SJSA1 (cell line): ENCODE measurements at places on chromosomes 12 and 14. TPM values are rescaled to one million over a fixed set of nuclear protein-coding genes. Genes with fewer than 3 reads are reported as not detected.
A peak's percentile ranks its signal among the peaks of the same experiment; 100 is the strongest.

DNA sequence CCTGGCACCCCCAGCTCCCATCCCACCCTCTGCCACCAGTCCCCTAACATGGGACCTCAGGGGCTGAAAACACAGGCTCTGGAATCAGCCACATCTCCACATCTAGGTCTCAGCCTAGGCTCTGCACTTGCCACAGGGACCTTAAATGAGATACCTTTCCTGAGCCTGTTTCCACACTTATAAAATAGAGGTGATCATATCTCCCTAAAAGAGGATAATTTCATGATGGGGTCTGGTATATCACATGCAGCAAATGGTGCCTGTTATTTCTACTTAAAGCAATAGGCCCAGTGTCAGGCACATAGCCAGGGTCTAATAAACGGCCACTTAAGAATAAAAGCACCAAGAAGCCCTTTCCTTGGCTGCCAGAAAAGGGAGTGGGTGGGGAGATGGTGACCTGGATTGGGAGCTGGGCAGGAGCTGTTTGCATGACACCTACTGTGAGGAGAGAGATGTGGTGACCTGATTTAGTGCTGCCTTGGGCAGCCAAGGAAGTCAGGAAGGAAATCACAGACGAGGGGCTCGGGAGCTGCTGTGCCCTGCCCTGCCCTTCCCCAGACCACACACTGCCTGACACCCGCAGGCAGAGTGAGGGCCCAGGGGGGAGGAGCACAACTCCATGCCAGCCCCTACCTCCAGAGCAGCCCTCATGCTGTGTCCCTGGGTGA, 71.2 kb downstream of the IRF2BPL start:
- H3K27ac ChIP-seq = peak overlapping the region; percentile 87
- peaks cover 90% of the 10 kb centered on the region for H3K4me1 ChIP-seq
- peak; percentile 31 for DNase-seq
- no peak overlapping the region for H3K4me3 ChIP-seq
- no peaks in the 10 kb centered on the region for H3K27me3 ChIP-seq

- peak; percentile 33 for DNase-seq
- peaks cover 15% of the 10 kb centered on the region for H3K4me1 ChIP-seq
- H3K4me3 ChIP-seq = no peak overlapping the region
- no peaks in the 10 kb centered on the region for H3K36me3 ChIP-seq
- no peak overlapping the region for H3K27ac ChIP-seq
- no peaks in the 10 kb centered on the region for H3K27me3 ChIP-seq
Observed at GRCh38 chr12:3269594-3269993, 192.4 kb downstream of the TSPAN9 start.

DNA sequence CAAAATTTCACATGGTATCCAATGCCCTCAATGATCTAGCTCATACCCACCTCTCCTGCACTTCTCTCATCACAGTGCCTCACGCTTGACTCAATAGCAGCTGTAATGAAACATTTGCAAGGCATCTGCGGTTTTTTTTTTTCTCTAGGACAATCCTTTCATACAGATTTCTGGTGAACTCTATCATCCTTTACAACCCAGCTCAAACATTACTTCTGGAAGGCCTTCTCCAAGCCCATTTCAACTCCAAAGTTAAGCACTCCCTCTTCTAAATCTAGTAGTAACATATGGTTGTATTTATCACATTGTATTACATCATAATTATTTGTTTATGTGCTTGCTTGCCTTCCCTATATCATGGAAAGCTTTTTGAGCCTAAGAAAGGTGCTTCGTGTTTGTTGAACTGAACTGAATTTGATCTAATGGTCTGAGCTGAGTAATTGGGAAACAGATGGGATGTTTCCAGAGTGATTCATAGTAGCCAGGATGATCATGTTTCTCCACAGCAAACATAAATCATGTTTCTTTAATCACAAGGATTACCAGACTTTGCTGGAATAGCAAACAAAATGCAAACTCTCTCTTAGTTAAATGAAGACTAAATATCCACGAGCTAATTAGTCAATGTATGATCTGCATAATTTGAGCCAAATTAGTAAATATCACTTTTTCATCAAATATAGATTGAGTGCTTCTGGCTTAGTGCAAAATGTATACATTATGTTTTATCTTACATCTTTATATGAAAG, 14.3 kb downstream of the CFL2 start:
- H3K4me3 ChIP-seq = no peak overlapping the region
- peak overlapping the region; percentile 71 for H3K27ac ChIP-seq
- DNase-seq = peak; percentile 70
- peaks cover 17% of the 10 kb centered on the region for H3K4me1 ChIP-seq

GRCh38 chr12:116504438-116504837, 54.7 kb upstream of the MAP1LC3B2 start:
- H3K4me3 ChIP-seq = no peak overlapping the region
- H3K4me1 ChIP-seq = no peaks in the 10 kb centered on the region
- no peaks in the 10 kb centered on the region for H3K36me3 ChIP-seq

GRCh38 chr12:50924439-50925341, 27.7 kb upstream of the HIGD1C start:
- peak; percentile 74 for DNase-seq
- peak overlapping the region; percentile 18 for H3K4me3 ChIP-seq
- no peaks in the 10 kb centered on the region for H3K27me3 ChIP-seq
- H3K4me1 ChIP-seq = peaks cover 16% of the 10 kb centered on the region
- peak overlapping the region; percentile 69 for H3K27ac ChIP-seq

GRCh38 chr14:103581206-103581605, 18.4 kb downstream of the COA8 start:
- no peaks in the 10 kb centered on the region for H3K27me3 ChIP-seq
- no peak for DNase-seq
- H3K27ac ChIP-seq = no peak overlapping the region
- H3K4me3 ChIP-seq = no peak overlapping the region

Gene DAO
- total RNA-seq = not detected in 2 replicates

Gene CHGA
- total RNA-seq = not detected in 2 replicates

Gene MAP3K9
- total RNA-seq = 0.22 and 0.68 TPM in 2 replicates

Gene PRIMA1
- not detected in 2 replicates for total RNA-seq
